NCI-H2171 (cell line): ENCODE measurements at places on chromosomes 4 and X.

DNA sequence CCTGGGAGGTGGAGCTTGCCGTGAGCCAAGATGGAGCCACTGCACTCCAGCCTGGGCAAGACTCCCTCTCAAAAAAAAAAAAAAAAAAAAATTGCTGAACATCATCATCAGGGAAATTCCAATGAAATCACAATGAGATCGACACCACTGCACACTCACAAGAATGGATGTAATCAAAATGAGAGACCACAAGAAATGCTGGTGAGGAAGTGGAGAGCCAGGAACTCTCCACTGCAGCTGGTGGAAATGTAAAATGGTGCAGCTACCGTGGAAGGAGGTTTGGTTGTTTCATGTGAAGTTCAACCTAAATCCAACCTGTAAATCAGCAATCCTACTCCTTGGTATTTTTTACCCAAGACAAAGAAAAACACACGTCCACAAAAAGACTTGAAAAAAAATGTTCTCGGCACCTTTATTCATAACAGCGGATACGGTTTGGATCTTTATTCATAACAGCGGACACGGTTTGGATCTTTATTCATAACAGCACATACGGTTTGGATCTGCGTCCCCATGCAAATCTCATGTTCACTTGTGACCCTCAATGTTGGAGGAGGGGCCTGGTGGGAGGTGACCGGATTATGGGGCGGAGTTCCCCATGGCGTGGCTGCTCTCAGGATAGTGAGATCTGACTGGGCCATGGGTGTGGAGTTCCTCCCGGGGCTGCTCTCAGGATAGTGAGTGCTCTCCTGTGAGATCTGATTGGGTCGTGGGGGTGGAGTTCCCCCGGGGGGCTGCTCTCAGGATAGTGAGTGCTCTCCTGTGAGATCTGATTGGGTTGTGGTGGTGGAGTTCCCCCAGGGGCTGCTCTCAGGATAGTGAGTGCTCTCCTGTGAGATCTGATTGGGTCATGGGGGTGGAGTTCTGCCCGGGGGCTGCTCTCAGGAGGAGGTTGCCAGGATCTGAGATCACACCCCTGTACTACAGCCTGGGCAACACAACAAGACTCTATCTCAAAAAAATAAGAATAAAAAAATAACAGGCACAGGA lies 7.7 kb downstream of the GAK start:
- DNase-seq: no peak

DNA sequence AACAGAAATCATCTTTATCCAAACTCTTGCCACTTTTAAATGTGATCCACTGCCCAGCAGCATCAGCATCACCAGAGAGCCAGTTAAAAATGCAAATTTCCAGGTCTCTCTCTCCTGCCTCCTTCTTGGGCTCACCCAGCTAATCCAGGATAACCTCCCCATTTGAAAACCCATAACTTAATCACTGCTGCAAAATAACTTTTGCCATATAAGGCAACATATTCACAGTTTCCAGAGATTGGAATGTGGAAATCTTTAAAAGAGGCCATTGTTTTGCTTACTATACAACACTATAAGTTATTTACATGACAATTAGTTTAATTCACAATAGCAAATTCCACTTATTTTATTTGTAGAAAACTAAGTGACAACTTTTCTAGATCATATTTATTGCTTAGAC lies 4.8 kb upstream of the EXOSC9 start:
- no peak for DNase-seq

DNA sequence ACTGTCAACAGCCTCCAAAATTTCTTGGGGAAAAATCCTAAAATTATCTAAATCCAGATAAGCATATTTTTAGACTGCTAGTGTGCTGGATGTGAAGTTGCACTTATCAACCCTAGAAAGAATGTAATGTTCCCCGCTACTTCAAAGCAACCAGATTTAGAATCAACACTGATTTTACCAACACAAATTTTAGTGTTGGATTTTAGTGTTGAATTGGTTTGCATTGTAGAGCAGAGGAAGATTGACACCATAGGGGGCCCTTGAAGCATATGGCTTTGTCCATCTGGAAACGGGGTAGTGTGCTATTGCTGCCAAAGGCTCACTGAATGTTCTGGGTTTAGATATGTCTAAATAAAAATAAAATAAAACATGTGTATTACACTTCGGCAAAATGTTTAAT lies 126.3 kb upstream of the EMCN start:
- DNase-seq: no peak

DNA sequence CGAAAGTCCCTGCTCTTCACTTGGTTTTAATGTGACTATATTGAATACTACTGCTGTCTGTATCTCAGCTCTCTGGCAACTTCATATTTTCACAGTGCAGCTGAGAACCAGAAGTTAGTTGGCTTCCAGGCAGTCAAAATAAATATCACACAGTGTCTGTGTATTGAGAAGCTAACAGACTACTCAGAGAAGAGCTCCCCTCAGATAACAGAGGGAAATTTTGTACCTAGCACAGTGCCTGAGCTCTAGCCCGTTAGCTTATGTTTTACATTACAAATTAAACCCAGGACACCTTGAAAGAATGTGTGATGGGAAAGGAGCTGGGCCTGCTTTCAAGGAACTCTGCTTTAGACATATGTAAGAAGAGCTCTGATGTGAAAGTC lies 22.7 kb downstream of the JADE1 start:
- DNase-seq: no peak

- DNase-seq: no peak
These were observed 61.2 kb upstream of the CITED1 start for GRCh38 chrX:72366701-72367454.

GRCh38 chr4:76232681-76233080 lies 18.8 kb upstream of the FAM47E start:
- DNase-seq: no peak

DNA sequence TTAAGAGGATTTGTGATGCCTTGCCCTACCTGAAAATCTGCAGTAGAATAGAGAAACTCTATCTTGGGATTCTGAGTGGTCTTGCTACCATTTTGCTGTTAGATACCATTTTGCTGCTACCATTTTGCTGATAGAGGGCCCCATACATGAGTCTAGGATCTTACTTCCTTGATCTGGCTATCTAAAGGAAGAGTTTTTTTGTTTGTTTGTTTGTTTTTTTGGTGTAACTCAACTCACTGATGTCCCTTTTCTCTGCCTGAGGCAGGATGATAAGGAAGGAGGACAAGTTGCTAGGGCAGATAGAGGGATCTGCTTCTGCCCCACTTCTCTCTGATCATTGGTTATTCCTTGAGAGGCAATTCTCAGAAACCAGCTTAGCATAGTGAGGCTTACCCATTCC lies 31.0 kb downstream of the XK start:
- DNase-seq: no peak

- no peak for DNase-seq
These were observed 36.7 kb upstream of the NEUROG2 start for GRCh38 chr4:112552668-112553067.

- no peak for DNase-seq
These were observed 4.6 kb downstream of the PALLD start for GRCh38 chr4:168501407-168501806.

- no peak for DNase-seq
These were observed 28.7 kb upstream of the SMIM10L2A start for GRCh38 chrX:135393051-135393450.

DNA sequence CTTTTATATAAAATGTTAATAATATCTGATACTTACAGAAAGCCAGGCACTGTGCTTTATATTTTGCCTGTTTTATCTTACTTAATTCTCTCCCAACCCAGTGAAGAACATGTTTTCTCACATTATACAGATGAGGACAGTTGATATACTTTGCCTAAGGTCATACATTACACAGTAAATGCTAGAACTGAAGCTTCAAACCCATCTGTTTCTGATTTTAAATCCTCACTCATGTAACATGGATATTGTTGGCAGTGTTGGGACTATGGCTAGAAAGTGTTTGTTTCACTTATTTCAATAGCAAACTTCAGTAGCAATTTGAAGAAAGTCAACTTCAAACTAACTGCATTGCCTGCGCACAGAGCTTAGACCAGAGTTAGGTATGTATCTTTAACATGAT lies 57.4 kb downstream of the RAPGEF2 start:
- DNase-seq: no peak

DNA sequence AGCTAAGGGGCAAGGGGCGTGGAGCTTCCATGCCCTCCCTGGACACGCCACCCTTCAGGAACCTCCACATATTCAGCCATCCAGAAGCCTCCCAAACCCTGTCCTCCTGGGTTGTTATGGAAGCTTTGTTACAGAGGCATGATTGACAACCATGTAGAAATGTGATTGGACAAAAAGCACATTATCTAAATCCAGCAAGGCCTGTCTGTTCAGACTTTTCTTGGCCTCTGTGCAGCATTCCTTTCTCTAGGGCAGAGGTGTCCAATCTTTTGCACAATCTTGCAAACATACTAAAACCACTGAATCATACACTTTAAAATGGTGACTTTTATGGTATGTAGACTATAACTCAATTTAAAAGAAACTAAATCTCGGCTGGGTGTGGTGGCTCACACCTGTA lies 12.7 kb downstream of the STEEP1 start:
- DNase-seq: no peak

GRCh38 chr4:78529569-78530209 lies 21.9 kb upstream of the ANXA3 start:
- DNase-seq: no peak

DNA sequence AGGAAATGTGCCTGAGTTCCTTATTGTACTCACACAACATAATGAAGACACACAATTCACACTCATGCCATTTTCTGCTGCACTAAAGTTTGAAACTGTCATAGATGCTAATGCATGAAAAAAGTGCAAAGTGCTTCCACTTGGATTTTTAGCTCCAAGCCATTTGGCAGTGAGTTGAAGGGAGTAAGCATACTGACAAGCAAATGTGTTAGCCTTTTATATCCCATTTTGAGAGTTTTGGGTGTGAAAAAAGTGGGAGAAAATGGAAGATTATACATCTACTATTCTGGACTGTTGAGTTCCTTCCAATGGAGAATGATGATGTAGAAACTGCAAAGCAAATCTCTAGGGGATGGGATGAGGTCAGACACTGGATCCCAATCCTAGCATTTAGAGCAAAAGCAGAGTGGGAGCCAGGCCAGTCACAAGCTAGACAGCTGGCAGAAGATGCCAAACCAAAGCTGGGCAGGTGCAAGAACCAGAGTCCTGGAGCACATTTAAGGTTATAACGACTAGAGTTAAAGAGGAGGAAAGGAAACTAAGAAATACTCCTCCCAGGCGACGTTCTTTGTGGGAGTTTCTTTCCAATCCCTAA lies 216.8 kb downstream of the FBXO8 start:
- no peak for DNase-seq

DNA sequence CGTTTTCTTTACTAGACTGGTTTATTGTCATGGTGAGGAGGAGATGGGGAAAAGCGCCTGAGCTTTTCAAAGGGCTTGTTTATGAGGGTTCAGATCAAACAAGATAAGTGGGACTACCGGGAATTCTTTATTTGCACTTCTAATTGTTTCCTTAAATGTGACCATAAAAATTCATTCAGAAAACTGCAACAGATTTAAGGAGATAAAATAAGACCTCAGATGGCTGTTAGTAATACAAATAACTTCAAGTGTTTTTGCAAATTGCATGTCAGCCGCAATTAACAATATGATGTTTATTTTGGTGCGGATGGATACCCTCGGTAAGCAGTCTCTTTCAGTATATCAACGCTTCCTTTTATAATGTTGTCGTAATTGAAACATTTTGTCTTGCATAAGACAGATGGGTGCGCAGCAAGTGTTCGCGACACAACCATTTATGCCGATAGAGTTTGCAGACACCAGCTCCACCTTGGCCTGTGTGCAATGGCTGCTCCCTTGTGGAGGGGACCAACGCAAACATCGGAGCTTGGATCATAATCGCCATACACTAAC lies 151.0 kb downstream of the C4orf33 start:
- no peak for DNase-seq

- DNase-seq: no peak
These were observed 75.9 kb downstream of the INTS12 start for GRCh38 chr4:105632599-105632998.

DNA sequence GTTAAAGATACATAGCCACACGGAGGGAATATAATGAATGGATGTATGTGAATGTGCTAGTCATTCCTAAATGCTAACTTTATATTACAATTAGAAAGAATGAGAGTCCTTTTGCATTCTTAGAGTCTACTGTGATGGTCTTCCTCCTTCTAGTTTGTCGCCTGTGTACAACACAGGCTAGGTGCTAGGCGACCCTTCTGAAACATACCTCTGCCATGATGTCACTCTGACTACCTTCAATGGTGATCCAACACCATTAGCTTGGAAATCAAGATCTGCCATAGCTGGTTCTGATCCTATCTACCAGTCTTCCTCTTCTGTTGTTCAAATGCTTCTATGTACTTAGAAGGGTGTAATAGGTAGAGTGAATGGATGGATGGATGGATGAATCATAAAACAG lies 151.2 kb downstream of the MGST2 start:
- DNase-seq: no peak

DNA sequence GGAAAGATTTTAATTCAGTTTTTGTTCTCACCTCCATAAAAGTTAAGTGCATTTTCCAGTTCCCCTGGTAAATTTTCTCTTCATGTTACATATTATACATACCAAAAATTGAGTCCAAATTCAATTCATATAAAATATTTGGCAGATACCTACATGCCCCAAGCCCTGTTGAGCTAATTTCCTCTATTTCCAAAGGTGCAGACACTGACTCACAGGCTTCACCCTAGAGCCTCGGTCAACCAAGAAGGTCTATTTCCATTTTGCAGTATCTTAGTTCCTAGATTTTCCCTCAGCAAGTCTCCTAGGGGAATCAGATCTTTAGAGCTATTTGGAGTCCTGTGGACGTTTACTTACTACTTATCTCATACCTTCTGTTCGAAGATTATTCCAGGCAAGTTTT lies 174.4 kb downstream of the TSPAN5 start:
- DNase-seq: no peak
